Activated CD4-positive, alpha-beta T cell treated with anti-CD3 and anti-CD28 coated beads for 1 hour (primary cell): ENCODE measurements at places on chromosomes 7 and 10.

DNA sequence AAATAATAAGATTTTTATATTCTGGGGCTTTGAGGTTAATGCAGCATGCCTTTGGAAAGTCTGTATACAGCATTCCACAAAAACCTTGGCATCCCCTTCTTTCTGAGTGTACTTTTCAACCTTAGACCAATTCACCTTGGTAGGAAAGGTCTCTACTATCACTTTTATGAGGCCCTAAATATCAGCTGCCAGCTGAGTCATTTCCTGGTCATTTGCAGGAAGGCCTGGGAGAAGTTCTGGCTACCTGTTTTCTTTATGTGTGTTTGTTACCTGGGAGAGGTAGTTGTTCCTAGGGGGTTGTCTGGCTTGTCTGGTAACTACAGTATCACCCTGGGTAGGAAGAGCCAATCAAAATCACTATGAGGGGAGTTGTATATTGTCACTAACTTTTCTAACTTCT, 4.1 kb downstream of the SPAM1 start:
- no peak for DNase-seq

- no peak for DNase-seq
Measured at GRCh38 chr7:52209614-52210013, 825.8 kb upstream of the POM121L12 start.

GRCh38 chr7:5870311-5870710, 10.3 kb upstream of the OCM start:
- no peak for DNase-seq

- DNase-seq, result no peak
Measured at GRCh38 chr7:76049295-76049694, 1.4 kb downstream of the MDH2 start.

DNA sequence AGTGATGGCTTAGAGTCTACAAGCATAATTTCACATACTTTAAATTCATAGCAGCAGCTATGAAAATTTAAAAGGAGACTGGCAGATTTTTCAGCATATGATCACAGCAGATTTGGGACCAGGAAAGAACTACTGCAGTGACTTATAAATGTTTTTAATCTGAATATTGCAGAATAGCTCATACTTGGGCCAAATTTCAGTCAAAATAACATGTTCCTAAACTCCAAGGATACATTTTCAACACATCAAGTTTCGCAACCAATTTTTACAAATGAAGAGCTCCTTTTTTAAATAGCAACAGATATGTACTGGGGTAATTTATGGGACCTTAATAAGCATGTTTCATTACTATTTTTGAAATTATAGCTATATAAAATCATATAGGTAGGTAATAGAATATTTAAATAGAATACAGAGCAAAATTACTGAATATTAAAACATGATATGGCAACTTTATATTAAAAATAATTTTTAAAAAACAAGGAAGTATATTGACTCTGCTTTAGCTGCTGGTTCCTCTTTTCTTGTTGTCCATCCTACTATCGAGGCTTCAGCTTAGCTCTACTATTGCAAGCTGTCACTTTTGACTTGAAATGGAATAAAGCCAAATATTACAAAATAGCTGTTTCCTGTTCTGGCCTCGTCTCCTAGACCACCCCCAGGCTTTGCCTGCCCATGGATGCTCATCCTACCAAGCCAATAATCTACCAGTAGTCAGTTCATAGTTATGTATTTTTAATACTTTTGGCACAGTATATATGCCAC, 123.1 kb downstream of the NRBF2 start:
- no peak for DNase-seq

DNA sequence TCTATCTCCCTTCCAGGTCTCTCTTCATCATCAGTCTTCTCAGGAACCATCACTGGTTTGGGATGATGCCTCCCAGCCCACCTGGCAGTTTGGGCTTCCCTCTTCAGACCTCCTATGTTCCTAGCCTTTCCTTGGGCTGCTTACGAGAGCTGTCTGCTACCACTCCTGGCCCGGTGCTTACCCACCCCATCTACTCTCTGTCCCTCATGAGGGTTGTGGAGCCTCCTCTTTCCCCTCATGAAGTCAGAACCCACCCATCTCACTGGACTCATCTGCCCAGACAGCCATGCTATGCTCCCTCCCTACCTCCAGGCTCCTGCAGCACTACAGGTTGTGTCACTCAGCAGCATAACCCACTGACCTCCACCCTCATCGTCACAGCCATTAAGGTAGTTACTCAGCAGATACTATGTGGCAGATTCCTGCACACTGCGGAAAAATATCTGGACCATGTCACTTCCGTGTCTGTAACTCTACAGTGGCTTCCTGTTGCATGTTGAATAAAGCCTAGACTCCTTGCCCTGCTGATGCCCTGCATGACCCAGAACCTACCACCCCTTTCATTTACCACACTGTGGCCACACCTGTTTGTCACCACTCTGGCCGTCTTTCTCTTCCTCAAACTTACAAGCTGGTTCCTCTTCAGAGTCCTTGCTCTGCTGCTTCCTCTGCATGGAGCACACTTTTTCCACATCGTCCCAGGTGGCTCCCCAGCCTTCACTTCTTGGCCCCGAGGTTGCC, 2.0 kb downstream of the DBNL start:
- DNase-seq, result no peak

DNA sequence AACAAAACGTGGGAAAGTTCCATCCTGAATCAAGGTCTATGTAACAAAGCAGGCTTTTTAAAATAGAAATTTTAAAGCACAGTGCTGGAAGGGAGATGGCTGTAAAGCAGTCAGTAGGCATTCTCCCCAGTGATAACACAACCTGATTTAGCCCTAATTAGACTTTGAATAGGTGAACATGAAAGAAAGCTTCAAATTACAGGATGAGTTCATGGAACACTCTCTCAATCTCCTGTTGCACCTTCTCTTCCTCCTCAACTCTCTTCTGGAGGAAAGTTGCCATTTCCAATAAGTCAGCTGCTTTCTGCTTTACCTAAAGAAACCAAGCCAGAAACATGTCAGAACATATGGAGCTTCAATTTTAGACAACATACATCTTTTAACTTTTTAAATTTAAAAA, 20.1 kb downstream of the SFR1 start:
- DNase-seq, result no peak

DNA sequence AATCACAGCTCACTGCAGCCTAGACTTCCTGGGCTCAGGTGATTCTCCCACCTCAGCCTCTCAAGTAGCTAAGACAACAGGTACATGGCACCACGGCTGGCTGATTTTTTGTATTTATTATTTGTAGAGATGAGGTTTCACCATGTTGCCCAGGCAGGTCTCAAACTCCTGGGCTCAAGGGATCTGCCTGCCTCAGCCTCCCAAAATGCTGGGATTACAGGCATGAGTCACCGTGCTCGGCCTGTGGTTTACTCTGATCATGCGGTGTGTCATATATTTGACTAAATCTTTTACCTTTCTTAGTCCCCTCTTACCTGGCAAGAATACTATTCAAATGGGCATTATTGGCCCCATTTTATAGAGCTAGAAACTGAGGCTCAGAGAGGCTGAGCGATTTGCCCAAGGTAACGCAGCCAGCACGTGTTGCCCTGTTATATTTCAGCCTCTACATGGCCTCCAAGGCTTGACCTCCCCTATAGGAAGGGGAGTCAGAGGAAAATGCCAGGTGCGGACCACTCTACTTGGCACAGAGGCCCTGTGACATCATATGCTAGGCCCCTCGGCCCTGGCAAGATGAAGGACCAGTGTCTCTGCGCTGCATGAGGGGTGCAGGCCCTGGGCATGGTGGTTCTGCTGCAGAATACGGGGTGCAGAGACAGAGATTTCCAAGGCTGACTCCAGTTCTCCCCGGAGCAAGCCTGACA, 8.2 kb downstream of the ZCCHC24 start:
- DNase-seq, result no peak

GRCh38 chr7:22854158-22855048, 31.8 kb upstream of the TOMM7 start:
- peak; percentile 60 for DNase-seq

DNA sequence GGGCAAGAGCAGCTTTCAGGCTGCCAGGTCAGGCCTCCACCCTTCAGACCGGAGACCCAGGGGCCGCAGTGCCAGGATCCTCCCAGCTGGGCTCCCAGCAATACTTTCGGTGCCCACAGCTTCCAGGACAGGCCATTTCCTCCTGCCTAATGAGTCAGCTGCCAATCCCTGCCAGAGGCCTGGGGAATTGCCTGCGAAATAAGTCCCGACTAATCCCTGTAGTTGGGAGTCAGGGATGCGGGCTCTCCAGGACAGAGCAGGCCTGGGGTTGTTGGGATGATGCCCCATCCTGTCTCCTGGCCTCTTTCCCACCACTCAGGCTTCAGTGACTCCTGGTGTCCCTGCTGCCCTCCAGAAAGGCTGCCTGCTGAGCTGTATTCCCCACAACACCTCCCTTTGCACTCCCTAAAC, 143.5 kb upstream of the UNC5B start:
- no peak for DNase-seq

GRCh38 chr10:61294131-61294530, 159.1 kb downstream of the TMEM26 start:
- DNase-seq, result no peak

DNA sequence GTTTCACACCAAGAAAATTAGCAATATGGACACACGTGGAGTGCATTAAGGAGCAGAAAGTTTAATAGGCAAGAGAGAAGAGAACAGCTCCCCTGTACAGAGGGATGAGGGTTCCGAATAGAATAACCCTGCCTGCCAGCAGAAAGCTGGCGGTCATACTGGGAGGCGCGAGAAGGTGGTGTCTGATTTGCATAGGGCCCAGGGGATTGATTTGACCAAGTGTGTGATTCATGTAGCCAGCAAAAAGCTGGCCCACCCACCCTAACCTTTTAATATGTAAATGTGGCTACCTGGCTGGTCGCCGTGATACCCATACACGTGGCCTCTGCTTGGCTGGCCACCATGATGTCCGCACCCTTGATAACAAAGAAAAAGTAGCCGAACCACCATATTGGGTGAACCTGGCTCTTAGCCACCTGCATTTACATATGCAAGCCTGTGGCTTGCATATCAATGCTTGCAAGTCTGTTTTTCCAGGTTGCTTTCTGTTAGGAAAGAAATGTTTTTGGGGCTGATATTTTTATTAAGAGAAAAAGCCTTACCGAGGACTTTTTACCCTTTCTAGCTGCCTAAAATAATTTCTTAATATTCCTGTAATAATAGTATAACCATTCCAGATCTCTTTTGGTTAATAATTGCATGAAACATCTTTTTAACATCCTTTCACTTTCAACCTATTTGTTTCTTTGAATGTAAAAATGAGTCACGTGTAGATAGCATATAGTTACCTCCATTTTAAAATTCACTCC, 20.5 kb upstream of the VWDE start:
- DNase-seq, result no peak

DNA sequence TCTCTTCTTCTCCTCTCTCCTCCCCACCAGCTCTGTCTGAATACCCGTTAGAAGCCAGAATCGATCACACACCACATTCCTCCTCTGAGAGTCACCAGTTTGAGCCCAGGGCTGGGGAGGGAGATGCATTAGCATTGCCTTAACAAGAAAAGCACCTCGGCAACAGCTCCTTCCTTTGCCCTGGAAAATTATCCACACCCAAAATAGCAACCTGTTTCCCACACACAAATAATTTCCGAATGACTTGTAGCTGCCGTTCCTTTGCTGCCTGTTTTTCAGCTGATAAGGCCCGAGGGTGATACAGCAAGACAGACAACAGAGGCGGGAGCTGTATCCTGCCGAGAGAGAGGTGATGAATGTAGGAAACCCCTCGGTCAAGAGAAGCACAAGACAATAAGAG, 91.3 kb downstream of the CPXM2 start:
- DNase-seq, result no peak

DNA sequence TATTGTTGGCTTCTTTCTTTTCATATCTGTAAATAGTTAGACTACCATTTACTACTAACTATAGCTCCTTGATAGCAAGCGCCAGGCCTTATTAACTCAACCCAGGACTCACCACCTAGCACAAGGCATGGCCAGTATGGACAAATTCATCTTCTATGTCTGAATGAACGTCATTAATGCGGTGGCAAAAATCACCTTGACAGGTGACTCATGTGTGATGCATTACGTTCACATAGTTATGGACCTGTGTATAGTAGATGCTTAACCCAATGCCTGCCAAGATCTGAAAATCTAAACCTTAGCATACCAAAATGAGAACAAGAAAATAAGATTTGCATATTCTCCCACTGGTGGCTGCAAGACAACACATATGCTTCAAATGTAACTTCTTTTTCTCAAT, 300.8 kb downstream of the PARD3 start:
- DNase-seq, result no peak

GRCh38 chr10:46006219-46006618, 24.2 kb downstream of the NCOA4 start:
- DNase-seq, result no peak

GRCh38 chr10:14751921-14752320, 22.8 kb downstream of the FAM107B start:
- no peak for DNase-seq
